ENCODE measurements at places on chromosomes 11 and 22.

GRCh38 chr11:103671143-103671651 is 365.2 kb upstream of the DDI1 start:
- DNase-seq, result no peak

DNA sequence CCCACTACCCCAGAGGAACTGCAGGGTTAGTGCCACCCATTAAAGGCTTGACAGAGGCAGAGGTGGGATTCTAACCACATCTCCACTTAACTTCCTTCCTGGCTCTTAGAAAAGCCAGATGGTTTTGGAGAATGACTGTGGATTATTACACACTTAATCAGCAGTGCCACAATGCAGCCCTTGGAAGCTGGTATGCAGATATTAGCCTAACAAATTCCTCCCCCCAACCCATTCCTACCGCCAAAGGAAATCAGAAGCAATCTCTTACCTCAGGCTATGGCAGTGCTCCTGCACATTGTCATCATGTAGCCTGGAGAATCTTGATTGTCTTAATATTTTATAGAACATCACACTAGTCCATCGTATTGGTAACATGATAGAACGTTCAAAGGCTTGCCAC is 23.2 kb upstream of the NRGN start:
- no peak for DNase-seq

DNA sequence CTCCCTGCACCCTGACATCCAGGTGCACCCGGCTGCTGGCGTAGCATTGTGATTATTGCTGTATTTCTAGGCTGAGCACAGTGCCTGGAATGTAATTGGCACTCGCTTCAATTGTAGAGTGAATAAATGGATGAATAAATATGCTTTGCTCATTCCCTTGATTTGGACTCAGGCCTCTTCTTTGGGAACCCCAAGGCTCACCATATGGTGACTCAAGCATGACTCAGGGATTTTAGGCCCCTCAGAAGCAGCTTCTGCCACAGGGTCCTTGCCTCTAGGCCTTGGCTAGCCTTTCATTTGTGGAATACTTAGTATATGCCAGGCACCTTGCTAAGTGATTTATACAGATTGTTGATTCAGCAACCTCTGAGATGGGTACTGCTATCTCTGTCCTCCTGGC is 78.9 kb downstream of the GRIK4 start:
- no peak for DNase-seq

- no peak for DNase-seq
These were observed 968 bp upstream of the TMEM109 start for GRCh38 chr11:60912851-60913528.

- no peak for DNase-seq
These were observed 12.6 kb upstream of the RASL10A start for GRCh38 chr22:29328055-29328454.

GRCh38 chr11:36774603-36775002 is 176.6 kb upstream of the RAG2 start:
- no peak for DNase-seq

DNA sequence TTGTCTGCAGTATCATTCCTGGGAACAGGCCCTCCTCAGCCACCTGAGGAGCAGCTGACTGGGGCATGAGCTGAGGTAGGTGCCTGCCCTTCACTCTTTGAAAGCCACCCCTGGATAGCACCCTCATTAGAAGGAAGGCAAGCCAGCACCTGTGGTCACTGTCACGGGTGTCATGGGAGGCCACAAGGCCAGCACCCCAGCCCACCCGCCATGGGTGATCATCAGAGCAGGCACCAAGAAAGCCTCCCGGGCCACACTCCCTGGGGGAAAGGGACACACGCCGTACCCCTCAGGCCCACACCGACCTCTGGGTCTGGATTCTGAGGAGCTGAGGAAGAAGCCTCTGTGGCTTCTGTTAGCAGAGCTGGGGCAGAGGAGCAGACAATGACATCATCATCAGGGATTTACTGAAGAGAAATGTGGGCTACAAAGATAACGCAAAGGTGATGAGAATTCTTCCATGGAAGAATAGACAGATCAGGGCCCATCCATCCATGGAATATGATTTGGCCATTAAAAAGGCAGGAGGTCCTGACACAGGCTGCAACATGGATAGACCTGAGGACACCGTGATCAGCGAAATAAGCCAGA is 16.7 kb upstream of the NAP1L4 start:
- no peak for DNase-seq

DNA sequence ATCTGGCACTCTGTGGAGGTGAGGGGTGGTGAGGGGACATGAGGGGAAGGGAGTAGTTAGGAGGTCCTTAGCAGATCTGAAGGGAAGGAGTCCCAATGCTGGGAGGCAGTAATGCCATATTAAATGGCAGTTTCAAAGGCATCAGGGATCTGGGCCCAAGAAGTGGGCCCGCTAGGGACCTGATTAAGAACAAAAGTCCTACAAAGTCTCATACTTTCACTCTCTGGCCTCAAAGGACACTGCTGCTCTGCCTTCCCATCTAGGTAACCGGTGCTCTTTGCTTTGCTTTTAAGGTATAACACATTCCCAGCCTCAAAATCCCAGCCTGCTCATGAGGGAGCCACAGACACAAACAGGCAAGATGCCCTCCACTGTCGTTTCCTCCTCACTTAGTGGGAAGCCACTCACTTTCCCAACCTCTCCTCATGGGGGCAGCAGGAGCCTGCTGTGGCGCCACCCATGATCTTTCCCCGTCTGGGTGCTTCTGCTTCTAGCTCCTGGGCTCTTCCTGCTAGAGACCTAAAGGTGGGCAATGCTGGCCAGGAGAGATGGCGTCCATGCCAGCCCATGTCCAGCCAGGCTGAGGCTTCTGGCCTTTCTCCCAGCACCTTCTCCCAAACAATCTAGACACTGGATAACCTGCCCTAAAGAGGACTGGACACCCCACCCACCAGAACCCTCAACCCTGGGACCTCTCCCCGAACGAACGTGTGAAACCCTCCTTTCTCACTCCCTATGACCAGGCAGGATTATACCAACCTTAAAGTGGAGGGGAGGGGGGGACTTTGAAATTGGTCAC is 68.3 kb downstream of the PLEKHA7 start:
- DNase-seq, result peak; percentile 29

GRCh38 chr11:28836285-28837081 is 728.3 kb downstream of the METTL15 start:
- DNase-seq, result no peak

- no peak for DNase-seq
These were observed 1.7 kb downstream of the CTSD start for GRCh38 chr11:1761857-1762536.

DNA sequence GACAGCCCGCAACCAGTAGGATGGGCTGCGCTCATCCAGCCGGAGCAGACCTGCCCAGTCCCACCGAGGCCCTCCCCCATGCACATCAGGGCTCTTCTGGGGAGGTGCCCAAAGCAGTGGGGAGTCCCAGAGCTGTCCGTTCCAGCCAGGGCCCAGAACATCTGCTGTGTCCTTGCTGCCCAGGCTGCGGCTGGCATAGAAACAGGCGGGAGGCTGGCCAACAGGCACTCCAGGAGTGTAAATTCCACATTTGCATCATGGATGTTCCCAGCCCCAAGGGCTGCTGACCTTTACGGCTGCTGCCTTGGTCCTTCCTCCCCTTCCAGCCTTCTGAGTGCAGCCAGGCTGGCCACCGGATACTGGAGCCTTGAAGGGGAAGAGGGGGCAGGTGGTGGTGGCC is 30.0 kb upstream of the SYT7 start:
- DNase-seq, result no peak

GRCh38 chr11:47550288-47551047 is 2.5 kb downstream of the CELF1 start:
- no peak for DNase-seq

DNA sequence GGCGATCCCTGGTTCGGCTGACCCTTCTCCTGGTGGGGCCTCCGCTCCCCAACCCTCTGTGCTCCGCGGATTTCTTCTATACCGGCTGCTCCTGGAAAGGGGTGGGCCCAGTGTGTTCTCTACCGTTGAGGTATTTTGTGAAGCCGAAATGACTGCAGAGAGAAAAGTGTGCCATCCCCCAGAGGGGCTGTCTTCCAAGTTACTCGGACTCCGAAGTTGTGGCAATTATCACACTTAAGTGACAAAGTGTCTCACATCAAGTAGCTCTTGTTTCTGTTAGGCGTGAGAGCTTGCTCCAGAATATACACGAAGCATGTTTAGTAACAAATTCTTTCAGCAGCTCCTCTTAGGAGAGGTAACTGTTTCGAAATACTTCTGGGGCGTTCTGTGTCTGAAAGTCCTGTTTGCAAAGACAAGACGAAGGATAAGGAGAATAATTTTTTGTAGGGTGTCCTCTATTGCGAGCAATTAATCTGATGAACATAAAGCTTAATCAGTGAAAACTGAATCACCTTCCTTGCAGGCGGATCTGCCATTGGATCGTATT is 434 bp downstream of the XPNPEP3 start:
- DNase-seq, result no peak

DNA sequence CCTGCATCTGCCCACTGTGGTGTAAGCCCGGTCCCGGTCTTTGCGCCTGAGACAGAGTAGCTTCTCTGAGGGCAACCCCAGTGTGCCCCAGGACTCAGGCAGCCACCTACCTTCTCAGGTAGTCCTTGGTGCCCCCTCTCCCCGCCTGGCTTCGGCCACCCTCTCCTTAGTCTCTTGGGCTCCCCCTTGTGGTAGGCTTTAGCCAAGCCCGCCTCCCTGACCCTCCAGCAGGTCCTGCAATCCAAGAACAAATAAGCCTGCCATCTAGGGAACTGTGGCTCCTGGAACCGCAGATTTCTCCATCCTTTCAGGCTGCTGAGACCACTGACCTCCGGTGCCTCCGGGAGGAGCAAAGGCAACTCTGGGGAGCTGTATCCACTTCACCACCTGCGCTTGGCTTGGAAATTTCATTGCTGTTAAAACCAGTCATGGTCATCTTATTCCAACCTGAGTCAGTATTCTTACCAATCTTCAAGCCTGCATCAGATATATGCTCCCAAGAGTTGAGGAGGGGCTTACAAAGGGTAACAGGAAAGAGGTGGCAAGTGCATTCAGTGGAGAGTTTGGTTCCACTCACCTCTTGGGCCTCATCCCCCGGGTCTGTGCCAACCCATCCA is 52.8 kb upstream of the TENM4 start:
- peak; percentile 7 for DNase-seq
